ENCODE measurements at places on chromosomes 1 and 21.

DNA sequence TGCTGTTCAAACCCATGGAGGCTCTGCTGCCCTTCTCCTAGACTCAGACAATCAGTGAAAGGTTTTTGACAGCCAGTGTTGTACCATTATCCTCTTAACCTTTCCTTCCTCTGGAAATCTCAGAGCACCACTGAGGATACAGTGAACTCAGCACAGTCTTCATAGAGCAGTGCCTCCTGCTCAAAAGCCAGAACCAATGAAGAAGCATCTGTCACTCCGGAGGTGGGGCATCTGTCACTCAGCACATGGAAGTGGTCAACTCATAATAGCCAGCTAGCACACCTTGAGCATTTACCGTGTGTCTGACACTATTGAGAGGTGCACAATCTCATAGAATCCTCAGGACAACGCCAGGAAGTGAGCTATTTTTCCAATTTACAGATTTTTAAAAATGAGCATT is 62.4 kb downstream of the NMNAT2 start:
- no peak for DNase-seq

GRCh38 chr21:44461464-44462001 is 6.2 kb downstream of the LRRC3 start:
- DNase-seq = no peak

GRCh38 chr1:219041818-219042217 is 131.9 kb upstream of the LYPLAL1 start:
- no peak for DNase-seq

DNA sequence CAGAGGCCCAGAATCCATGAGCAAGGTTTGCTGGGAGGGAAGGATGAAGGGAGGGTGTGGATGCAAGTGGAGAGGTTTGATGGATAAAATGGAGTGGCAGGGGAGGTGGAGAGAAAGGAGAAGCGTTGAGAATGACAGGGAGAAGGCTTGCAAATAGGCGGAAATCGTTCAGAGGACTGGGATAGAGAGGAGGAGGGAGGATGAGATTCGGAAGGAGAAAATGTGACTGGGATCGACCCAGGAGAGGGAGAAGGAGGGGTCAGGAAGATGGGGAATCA is 376 bp downstream of the AVPR1B start:
- no peak for DNase-seq

GRCh38 chr1:2982615-2983318 is 38.5 kb upstream of the ACTRT2 start:
- no peak for DNase-seq

DNA sequence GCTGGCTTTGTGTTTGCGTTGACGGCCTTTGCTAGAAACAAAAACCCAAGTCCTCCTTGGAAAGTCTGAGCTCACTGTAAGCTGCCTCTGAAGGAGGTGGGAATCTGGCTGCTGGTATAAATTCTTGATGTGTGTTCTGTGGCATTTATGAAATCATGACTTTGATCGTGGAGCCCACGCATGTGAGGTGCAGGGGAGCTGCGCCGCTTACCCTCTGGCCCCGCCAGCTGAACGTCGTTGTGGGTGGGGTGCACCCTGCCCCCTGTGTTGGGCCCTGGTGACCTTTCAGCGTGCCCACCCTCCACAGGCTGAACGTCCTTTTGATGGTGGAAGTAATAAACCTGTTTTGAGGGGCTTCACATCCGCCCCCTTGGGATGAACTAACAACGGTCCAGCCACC is 21.2 kb upstream of the DIP2A start:
- no peak for DNase-seq

DNA sequence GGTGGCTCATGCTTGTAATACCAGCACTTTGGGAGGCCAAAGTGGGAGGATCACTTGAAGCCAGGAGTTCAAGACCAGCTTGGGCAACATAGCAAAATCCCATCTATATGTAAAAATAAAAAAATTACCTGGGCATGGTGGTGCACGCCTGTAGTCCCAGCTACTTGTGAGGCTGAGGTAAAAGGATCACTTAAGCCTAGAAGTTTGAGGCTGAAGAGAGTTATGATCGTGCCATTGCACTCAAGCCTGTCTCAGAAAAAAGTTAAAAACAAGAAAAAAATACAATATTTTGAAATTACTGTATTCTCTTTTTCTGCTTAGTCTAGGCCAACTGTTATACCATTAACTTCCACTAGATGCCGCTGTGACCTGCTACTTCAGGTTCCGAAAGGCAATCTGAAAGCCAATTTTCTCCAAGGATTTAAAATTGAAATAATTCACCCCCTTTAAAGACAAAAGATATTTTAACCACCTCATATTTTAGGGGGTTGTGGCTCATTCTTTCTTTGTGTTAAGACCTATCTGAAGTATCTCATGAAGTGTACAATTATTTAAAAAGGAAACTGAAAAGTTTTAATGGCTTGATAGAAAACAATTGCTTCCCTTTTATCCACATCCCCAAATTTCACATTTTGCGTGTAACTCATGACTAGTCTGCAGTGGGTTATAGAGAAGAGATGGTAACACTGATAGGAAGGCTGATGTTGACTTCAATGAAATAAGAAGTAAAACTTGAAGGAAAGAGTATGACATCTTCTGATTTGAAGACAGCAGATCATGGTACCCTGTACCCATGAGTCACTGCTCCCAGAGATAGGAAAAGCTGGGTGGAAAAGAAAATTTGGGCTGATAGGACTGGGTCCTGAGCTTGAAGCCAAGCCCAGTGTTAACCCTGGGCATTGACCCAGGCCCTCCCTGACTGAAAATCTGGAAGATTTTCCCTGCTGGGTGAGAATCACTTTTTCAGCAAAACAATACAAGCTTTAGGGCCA is 24.4 kb upstream of the CLDN14 start:
- DNase-seq = peak; percentile 26

GRCh38 chr1:1680912-1681273 is 11.7 kb downstream of the SLC35E2B start:
- no peak for DNase-seq

DNA sequence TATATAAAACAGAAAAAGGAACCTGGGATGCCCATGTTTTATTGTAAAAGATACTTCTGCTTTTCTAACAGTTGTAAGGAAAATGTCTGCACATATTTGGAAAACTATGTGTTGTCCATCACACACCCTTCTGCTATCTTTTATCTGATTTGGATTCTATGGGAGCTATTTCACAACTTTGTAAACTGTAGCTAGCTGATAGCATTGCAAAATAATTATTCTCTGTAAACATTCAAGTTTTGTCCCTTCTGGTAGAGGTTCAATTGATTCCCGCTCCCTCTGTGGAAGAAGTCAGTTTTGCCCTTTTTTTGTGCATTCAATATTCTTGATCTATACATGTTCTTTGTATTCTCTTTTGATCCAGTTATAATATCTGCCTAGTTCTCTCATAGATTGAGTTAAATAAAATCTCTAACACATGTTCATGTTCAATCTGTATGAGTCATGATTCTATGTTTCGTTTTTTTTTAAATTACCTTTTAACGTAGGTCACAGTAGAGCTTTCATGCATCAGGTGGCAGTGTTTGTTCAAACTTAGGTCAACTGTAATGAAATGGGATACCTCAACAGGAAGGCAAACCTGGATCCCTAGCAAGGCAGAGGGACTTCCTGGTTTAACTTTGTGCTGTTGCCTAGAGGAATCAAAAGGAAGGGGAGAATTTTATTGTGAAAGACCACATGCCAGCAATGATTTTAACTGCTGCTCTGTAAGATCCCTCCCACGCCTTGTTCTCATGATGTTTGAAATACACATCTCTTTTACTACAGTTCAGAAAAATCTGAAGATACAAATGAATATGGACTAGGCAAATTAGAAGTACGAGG is 26.0 kb upstream of the BCL9 start:
- no peak for DNase-seq

DNA sequence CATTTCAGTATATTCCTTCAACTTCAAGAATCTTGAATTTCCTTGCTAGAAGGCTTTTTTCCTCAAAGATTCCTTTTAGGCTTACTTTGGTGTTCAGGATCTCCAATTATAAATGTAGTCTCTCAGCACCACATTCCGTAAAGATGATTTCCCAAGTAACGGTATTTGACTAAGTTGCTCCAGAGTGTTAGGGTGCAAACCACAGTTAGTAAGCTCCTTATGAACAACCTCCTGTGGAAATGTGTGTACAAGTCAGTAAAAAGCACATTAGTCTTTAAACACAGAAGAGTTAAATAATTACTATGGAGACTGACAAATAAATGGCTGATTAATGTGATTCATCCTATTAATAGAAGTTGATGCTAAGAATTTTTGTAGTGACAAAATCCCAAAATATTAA is 10.3 kb downstream of the DONSON start:
- DNase-seq = no peak

DNA sequence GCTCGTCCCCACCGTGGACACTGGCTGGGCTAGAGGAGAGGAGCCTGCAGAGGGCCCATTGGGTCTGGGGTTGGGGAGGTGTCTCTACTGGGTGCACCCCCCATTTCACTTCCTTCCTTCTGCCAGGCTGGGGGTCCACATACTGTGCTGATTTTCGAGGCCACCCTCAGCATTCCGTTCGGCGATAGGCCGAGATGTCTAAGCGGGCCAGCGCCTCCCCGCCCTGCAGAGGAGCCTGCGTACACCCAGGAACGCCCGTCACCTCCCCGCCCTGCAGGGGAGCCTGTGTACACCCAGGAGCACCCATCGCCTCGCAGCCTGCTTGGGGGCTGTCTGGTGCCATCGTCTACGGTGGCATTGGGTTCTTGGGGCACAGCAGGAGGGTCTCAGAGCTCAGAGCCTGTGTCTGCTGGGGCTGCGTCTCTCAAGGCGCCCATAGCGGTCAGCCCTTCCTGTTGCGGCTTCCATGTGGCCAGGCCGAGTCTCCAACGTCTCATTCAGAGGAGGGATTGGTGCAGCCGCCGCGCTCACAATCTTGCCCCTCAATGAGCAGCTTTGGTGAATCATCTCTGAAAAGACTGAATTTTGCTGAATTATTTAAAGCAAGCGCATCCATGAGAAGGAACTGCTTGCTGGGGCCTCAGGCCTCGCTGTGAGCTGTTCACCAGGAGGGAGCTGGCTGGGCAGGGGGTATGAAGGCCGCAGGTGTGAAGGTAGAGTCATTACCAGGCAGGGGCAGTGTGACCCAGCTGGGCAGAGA is 30.7 kb upstream of the AGPAT3 start:
- DNase-seq = no peak

- DNase-seq = no peak
These were observed 63.6 kb upstream of the KIF26B start for GRCh38 chr1:245091171-245091621.

- DNase-seq = no peak
These were observed 92.1 kb downstream of the BACH1 start for GRCh38 chr21:29390778-29391177.

- DNase-seq = no peak
These were observed 1.6 kb upstream of the PANK4 start for GRCh38 chr1:2528016-2528415.

DNA sequence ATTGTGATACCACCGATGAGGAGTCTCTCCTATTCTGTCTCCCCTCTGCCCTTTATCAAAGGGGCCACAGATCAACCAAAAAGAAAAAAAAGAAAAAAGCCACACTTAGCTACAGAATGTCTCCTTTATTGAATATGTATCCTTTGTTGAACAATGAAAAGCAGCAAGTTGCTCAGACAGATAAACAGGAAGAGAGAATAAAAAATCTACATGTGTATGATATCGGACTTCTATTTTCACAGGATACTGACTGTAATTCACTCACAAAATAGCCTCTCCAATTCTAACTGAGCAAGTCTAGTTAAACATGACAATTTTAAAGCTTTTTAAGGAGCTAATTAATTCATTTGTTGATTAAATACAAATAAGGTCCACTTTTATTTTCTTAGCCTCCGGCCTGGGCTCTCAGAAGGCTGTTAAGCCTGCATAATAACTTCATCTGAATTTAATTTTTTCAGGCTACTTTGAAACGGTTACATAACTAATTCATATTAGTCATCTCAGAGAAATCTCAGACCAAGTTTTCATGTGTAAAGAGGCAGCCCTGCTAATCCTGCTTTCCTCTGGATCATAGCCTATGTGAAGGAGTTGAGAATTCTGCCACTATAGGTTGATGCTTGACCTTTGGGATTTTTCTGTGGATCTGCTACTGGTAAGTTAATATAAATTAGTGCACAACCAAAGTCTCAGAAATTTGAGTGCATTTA is 304.1 kb upstream of the NR5A2 start:
- DNase-seq = no peak

- DNase-seq = no peak
These were observed 74.6 kb downstream of the RASAL2 start for GRCh38 chr1:178168536-178168935.

DNA sequence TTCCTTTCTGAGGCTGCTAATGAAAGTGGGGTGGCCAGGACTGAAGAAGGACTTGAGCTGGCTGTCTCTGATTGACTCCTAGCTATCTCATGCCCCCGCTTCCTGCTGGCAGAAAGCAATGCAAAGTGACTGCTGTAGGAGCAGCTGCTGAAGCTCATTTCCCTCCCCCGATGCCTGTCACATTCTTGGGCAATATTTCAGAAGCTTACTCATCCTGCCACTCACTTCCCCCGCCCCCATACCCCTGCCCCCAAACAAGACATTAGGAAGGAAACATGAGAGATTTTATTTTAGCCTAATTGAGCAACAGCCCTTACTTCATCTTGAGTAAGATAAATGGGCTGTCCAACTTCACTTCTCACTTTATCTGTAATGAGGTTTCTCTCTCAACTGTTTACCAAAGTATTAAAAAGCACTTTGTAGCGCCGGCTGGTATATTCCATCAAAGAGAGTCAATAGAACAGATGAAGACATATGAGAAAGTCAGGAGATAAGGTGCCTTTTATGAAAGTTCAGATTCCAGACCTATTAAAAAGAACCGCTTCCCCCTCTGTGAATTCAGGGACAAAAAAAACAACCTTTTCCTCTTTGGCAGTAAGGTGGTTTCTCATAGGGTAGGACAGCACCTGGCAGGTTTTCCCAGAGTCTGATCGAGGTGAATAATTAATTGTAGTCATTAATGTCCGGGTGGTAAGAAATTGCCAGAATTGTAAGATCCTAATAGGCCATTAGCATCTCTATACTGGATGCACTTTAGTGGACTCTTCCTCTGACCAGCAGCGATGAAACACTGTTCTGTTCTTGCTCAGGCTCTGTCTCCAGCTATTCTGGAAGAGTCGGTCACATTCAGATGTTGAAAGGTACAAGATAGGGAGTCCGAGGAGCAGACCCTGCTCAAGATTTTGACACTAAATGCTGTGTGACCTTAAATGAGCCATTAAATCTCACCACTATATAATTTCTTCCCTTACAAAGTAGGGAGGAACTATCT is 70.2 kb downstream of the SH3GLB1 start:
- DNase-seq = no peak

DNA sequence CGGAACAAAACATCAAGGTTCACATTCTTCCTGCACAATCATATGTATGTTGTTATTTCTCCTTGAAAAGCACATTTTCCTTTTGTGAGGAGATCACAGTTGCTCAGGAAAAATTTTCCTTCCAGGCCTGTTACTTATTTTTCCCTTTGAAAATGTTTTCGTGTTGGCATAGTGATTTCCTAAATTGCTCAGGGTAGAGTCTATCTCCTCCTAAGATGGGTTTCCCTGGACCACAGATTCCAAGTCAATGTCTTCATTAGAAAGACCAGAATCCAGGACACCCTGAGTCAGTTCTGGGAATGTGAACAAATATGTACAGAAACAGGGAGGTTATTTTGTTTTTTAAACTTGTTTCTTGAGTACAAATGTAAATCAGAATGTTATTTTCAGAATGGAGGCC is 94.3 kb upstream of the C1orf105 start:
- no peak for DNase-seq

- no peak for DNase-seq
These were observed 136.6 kb downstream of the LYPLAL1 start for GRCh38 chr1:219310181-219310728.

- DNase-seq = no peak
These were observed 40.8 kb upstream of the CD55 start for GRCh38 chr1:207280706-207281105.

Measured in NCI-H1048 (cell line).